Sciatic nerve (tissue), 2 donors: ENCODE measurements at places on chromosomes 16 and 17. TPM values are rescaled to one million over a fixed set of nuclear protein-coding genes. Genes with fewer than 3 reads are reported as not detected.

- DNase-seq: no peak
Observed at GRCh38 chr16:9469512-9469911, 378.1 kb downstream of the HAPSTR1 start.

GRCh38 chr16:78998879-78999278, 601.7 kb downstream of the MAF start:
- no peak for DNase-seq

EPX gene
- not detected for total RNA-seq

- DNase-seq: no peak
Observed at GRCh38 chr16:55482056-55482455, 3.1 kb downstream of the MMP2 start.

- DNase-seq: no peak
Observed at GRCh38 chr17:71649941-71650350, 470.9 kb upstream of the SOX9 start.

- no peak for DNase-seq
Observed at GRCh38 chr17:16440901-16441629, 25.7 kb downstream of the TRPV2 start.

DNA sequence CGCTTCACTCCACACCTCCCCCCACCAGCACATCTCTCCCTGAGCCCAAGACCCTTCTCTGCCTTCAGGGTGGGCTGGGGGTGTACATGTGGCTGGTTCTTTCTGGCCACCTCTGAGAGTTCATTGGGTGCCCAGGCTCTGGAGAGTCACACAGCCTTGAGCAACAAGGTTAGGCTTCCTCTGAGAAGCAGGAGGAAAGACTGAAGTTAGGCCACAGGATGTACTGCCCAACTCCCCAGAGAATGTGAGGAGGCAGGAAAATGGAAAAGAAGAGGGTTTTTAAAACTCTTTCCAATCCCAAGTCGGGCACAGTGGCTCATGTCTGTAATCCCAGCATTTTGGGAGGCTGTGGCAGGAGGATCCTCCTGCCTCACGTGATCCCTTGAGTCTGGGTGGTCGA, 7.3 kb downstream of the PCGF2 start:
- no peak for DNase-seq

DNA sequence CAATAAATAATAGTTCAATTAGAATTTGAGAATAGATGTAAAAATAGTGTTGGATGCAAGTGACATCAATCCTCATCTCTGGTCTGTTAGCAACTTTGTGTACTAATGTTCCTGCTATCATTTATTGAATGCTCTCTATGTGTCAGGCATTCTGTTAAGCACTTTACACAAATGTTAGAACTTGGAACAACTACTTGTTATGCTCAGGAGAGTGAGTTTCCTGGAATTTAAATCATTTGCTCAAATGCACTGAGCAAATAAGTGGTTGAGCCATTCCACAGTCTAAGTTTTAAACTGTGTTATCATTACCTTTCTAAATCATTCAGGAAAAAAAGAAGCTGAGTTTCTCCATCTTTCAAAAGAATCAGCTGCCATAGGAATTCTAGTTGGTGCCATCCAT, 1327.3 kb upstream of the GOT2 start:
- DNase-seq: no peak

- DNase-seq: no peak
Observed at GRCh38 chr16:13863075-13863765, 56.7 kb upstream of the ERCC4 start.

IRX5 gene
- total RNA-seq: 0.13 TPM

- no peak for DNase-seq
Observed at GRCh38 chr16:22126037-22126558, 33.8 kb downstream of the VWA3A start.

DNA sequence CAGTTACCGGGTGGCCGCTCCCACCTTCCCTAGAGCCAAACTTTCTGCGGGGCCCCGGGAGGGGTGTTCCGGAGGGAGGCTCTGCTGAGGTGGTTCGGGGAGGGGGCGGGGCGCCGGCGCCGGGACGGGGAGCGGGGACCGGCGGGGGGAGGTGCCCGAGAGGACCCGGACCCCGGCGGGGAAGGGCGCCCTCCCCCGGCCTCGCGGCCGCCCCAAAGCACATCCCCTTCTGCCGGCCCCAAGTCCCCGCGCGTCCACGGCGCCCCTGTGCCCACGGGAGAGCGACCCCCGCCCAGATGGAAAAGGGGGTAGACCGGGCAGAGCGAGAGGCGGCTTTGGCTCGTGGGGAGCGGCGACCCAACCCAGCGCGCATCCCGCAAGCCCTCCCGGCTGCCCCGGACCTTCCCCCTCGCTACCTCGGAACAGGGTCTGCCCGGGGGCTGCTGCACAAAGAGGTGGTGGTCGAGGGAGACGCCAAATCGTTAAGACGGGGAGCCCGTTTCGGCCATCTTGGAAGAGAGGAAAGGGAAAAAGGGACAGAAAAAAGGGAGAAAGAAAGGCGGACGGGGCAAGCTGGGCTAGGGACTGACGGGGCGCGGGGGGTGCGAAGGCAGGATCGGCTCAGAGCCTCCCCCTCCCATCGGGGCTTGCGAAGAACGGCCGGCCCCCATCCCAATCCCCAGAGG, 530 bp downstream of the PCGF2 start:
- DNase-seq: peak; percentile 80

C16orf46 gene
- 2.3 TPM for total RNA-seq

CLDN7 gene
- total RNA-seq: 4.1 TPM

PDILT gene
- total RNA-seq: not detected

DNAH17 gene
- 0.40 TPM for total RNA-seq

DNA sequence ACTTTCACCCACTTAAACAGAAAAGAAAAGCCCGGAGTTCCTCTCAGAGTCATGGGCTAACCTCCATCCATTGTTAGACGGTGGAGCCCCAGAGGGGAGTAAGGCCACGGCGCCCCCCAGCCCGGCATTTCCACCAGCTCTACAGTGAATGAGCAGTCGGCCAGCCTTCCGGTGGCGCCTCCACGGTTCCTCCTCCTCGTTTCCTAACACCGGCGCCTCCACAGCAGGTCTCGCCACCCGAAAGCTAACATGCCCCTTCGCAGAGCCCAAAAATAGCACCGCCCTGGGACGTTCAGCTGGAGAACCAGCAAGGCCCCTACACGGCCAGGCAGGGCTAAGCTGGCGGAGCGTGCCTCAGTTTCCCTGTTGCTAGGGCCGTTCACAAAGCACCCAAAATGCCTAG, 858 bp downstream of the MMD start:
- DNase-seq: peak; percentile 71

DNA sequence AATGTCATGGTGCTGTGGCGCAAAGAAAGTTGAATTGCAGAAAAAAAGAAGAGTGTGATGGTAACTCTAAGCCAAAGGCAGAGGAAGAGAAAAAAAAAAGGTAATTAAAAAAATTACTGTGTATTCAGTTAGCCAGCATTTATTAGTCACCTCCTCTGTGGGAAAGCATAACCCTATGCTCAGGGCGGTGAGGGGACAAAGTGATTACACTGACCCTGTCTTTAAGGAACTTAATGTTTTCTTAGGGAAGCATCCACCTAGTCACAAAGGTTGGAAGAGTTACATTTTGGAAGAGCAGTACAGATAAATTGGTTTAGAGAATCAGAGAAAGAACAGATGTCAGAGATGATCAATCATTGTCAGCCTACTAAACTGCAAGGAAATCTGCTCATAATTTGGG, 410.3 kb downstream of the CDH11 start:
- DNase-seq: no peak
